ENCODE measurements at places on chromosomes 16 and 17.

GRCh38 chr17:65780111-65780510 lies 218.7 kb upstream of the AXIN2 start:
- DNase-seq = no peak

DNA sequence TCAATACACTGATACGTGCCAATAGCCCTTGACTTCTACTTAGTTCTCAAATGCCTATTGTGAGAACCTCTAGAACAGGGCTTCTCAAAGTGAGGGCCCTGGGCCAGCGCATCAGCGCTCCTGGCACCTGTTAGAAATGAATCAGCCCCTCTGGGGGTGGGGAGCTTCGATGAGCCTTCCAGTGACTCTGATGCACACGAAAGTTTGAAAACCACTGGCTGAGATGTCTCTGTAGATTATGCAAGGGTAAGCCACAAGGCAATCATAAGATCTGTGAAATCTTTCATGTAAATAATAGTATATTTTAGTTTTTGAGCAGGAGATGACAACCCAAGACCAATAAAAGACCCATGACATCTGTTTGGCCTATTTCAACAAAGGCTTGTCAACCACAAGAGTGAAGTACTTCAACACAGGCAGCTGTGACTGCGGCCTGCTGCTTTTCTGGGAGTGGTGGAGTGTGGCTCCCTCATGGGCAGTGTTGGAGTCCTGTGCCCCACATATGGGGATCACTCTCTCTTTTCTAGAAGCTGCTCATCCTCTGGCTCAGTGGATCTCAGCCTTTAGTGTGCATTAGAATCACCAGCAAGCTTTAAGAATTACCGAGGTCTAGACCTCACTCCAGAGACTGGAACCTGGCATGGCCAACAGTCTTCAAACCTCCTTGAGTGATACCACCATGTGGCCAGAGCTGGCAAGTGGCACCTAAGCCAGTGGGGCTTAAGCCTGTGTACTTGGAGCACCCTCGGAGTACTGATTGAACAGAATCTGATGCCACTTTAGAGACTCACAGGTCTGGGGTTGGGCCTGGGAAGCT lies 5.8 kb downstream of the MTHFSD start:
- no peak for DNase-seq

GRCh38 chr17:61799812-61800484 lies 63.4 kb downstream of the BRIP1 start:
- no peak for DNase-seq

DNA sequence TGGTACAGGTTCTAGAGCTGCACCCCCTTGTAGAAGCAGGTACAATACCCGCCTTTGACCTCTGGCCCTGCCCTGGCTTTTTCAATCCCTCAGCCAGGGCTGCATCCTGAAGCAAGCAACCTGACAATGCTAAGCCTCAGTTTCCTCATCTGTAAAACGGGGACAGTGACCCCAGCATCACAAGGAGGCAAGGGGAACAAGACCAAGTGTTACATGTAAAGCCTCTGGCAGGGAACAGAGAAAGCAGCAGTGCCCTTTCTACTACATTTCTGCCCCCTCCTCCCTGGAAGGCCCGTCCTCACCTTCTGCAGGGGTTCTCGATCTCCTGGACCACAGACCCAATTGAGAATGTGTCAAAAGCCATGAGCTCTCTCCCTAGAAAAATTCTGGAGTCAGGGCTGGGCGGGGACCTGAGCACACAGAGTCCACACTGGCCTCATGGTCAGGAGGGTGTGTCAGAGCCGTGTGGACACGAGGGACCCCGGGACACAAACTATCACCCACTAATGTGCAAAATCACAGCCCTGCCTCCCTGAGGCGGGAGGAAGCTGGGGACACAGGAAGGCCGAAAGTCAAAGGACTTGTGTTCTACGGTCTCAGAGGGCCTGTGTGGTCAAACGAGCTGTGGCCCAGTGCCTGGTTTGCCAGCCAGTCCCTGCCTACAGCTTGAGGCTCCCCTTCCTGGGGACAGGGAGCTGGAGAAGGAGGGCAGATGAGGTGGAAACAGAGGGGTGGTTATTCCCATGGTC lies 27.5 kb downstream of the LRRC75A start:
- no peak for DNase-seq

DNA sequence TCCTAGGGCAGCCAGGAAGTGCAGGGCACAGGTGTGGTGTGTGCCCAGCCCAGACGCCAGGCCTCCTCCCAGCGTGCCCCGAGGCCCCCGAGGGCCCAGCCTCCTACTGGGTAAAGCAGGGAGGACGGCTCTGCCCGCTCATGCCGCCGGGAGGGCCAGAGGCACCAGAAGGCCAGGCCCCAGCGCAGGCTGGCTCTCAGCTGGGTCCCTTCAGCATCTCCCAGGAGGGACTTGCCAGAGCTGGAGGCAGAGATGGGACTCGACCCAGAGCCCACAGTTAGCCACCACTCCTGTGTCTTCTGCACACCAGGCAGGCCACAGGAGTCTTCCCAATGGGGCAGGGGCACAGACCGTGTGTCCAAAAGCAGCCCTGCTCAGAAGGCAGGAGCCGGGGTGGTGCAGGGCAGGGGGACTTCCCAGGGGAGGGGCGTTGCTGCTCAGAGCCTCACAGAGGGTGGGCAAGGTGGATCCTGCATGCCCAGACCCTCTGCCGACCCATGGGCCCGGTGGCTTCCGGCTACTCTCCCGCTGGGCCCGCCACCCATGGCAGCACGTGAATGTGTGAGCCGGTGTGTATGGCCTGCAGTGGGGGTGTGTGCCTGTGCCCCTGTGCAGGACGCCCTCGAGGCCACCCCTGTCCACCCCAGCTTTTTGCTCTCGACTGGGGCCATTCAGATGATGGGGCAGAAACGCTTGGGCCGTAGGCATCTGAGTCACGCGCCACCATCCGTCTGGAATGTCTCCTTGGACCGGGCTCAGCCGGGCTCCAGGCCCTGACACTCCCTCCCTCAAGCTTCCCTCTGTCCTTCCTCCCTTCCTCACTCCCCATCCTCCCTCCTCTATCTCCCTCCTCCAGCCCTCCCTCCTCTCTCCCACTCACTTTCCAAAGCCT lies 5.7 kb upstream of the ZNF469 start:
- DNase-seq = no peak

Data from HTR-8/SVneo (cell line).